ENCODE measurements at places on chromosomes 7 and 10. TPM values are rescaled to one million over a fixed set of nuclear protein-coding genes. Genes with fewer than 3 reads are reported as not detected.

The ELOVL3 gene
- not detected for polyA plus RNA-seq

GRCh38 chr10:80046629-80047441 lies 31.6 kb upstream of the TMEM254 start:
- peaks cover 4% of the 10 kb centered on the region for H3K27me3 ChIP-seq
- H3K4me3 ChIP-seq, result no peak overlapping the region
- H3K4me1 ChIP-seq, result no peaks in the 10 kb centered on the region
- DNase-seq, result peak; percentile 79
- H3K27ac ChIP-seq, result no peak overlapping the region

The PPP2R2D gene
- polyA plus RNA-seq, result 25.8 TPM

- no peaks in the 10 kb centered on the region for H3K27me3 ChIP-seq
- H3K4me3 ChIP-seq, result no peak overlapping the region
- no peak for DNase-seq
Observed at GRCh38 chr7:96285579-96285978, 36.3 kb downstream of the SLC25A13 start.

The ZNF746 gene
- polyA plus RNA-seq, result 15.6 TPM

DNA sequence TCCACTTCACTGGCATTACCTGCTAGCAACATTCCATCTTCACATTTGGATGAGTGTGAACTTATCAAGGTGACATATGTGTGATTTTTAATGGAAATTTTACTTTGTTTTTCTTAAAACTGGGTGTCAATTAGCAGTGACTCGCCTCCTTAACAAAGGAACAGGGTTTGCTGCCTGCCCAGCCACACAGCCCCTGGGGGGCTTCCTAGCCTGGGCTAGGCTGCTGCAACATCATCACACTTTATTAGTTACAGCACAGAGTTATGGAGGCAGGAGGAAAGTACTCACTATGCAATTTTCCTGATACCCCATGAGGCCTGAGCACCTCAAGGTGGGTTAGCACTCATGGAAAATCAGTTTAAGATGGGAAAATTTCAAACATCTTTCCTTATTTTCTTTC lies 861.3 kb downstream of the NRG3 start:
- no peaks in the 10 kb centered on the region for H3K4me1 ChIP-seq
- H3K27ac ChIP-seq, result no peak overlapping the region
- no peak overlapping the region for H3K4me3 ChIP-seq
- H3K36me3 ChIP-seq, result no peaks in the 10 kb centered on the region

- H3K4me1 ChIP-seq, result no peaks in the 10 kb centered on the region
- no peaks in the 10 kb centered on the region for H3K36me3 ChIP-seq
- no peak for DNase-seq
- H3K27ac ChIP-seq, result no peak overlapping the region
Observed at GRCh38 chr7:12397671-12398070, 6.0 kb downstream of the VWDE start.

The PLXDC2 gene
- polyA plus RNA-seq, result 0.17 TPM

The LHFPL3 gene
- not detected for polyA plus RNA-seq

DNA sequence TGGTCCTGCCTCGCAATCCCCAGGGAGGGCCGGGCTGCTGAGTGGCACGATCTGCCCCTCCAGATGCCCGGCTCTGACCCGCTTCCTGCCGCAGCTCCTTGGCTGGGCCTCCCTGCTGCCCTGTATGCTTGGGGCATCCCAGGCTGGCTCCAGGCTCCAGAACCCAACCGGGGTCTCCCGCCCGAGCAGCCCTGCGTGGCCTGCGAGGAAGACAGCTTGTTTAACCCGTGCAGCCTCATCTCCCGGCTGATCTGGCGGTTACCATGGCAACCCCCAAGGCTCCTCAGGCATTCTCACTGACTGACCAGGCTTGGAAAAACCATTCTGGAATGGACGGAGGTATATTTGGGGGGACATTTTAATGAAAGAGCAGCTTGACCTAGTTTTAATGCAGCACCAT lies 232.4 kb upstream of the MYO3A start:
- DNase-seq, result no peak
- H3K27ac ChIP-seq, result no peak overlapping the region
- H3K27me3 ChIP-seq, result no peaks in the 10 kb centered on the region
- H3K36me3 ChIP-seq, result no peaks in the 10 kb centered on the region
- peaks cover 8% of the 10 kb centered on the region for H3K4me1 ChIP-seq

- no peak overlapping the region for H3K27ac ChIP-seq
- H3K27me3 ChIP-seq, result no peaks in the 10 kb centered on the region
- no peak overlapping the region for H3K4me3 ChIP-seq
- no peaks in the 10 kb centered on the region for H3K36me3 ChIP-seq
Observed at GRCh38 chr10:30542001-30542894, 87.3 kb downstream of the LYZL2 start.
